Transverse colon (tissue), 4 donors: ENCODE measurements at places on chromosomes 2 and 18. TPM values are rescaled to one million over a fixed set of nuclear protein-coding genes. Genes with fewer than 3 reads are reported as not detected.
A peak's percentile ranks its signal among the peaks of the same experiment; 100 is the strongest.

GRCh38 chr2:3042601-3043585, 334.7 kb downstream of the EIPR1 start:
- H3K27ac ChIP-seq: no peak overlapping the region
- H3K36me3 ChIP-seq: no peaks in the 10 kb centered on the region
- H3K4me1 ChIP-seq: no peaks in the 10 kb centered on the region
- DNase-seq: peak; percentile 64

DNA sequence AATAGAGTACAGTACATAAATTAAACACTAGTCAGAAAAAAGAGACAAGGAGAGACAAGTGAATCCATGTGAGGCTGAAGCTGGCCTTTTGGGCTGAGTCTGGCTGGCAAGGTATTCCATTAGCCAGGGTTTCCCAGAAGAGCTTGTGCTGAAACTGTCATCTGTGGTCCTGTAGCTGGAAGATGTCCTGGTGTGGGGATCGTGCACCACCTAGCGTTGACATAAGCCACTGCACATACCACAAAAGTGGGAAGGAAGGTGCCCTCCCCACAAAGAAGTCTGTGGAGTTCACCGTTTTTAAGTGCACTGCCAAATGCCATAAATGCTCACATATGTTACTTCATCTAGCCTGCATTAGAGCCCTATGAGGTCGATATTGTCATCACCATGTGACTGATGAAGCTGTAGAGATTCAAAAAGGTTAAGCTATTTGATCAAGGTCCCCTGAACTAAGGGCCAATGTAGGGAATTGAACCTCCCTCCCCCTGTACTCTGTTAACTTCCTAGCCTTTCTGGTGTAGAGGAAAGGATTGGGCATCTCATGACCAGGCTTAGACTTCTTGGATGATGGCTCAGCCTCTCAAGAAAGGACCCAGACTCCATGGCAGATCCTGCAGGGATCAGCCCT, 31.9 kb upstream of the GALNT14 start:
- H3K4me1 ChIP-seq: no peaks in the 10 kb centered on the region
- H3K4me3 ChIP-seq: no peak overlapping the region
- DNase-seq: peak; percentile 47
- H3K27ac ChIP-seq: no peak overlapping the region
- no peaks in the 10 kb centered on the region for H3K36me3 ChIP-seq
- no peaks in the 10 kb centered on the region for H3K27me3 ChIP-seq

Gene APCDD1
- 2.6 TPM for total RNA-seq

Gene FOXI3
- total RNA-seq: not detected

Gene SNED1
- total RNA-seq: 10.5 TPM
